ENCODE measurements at places on chromosomes 7 and 10.

DNA sequence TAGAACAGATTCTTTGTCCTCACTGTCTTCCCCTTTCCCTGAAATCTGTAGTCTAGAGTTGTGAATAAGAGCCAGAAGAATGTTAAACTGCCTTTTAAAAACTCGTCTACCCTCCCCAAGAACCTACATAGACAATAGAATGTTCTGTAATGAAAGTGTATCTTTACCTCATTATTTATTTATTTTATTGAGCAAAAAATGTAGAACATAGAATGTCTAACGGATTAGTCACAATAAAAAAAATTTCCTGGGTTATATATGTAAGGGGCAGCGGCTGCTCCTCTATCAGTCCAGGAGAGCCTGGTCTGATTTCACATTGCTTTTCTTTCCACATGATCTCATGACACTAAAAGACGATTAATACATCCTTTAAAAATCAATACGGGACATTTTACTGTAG lies 135.7 kb downstream of the SDK1 start:
- DNase-seq = no peak

GRCh38 chr10:112584276-112584675 lies 137.3 kb downstream of the VTI1A start:
- DNase-seq = no peak

- no peak for DNase-seq
These were observed 4.2 kb downstream of the STK32C start for GRCh38 chr10:132303361-132304115.

GRCh38 chr10:85213493-85213892 lies 885.1 kb downstream of the CCSER2 start:
- no peak for DNase-seq

- DNase-seq = no peak
These were observed 10.8 kb downstream of the PRPS1L1 start for GRCh38 chr7:18016547-18017444.

DNA sequence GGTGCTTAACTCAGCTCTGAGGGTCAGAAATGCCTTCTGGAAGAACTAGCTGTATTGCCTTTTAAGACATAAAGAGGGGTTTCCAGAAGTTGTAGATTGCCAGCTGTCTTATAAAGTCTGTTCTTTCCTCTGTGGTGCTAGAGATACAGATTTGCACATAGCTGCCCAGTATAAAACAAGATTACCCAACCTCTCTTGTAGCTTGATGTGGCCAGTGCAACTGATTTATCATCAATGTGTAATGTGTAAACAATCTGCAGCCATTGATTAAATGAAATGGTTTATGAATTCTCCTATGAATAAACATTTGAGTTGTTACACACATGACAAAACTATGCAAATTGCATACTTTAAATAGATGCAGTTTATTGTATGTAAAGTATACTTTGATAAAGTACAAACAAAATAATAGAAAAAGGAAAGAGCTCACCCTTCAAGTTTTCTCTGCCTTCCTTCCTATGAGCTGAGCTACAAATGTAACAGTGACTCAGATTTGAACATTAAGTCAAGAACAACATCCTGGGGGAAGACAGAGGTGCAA lies 195.2 kb downstream of the TMEM26 start:
- no peak for DNase-seq

DNA sequence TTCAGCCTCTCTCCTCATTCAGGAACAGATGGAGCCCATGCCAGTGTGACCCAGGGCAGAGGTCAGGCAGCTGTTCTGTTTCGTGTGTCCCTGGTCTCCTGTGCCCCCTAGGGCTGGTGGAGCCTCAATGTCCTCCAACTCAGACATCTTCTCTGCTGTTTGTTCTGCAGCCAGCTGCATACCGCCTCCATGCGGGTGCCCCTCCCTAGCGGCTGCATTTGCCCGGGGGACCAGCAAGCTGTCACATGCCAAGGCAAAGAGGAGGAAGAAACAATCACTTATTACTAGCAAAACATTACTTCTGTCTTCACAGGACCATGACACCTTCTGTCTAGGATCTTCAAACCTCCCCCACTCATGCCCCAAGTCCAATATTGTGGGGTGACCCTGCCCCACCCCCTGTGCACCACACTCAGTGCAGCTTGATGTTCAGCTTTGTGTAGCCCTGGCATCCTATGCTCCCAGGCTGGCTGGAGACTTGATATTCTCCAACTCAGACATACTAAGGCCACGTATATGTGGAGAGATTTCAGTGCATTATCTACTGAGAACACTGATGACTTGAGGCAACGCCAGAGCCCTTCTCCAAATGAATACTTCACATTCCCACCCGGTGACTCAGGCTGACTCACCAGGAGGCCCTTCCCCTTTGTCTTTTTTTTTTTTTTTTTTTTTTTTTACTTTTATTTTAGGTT lies 188.9 kb downstream of the SKIDA1 start:
- peak; percentile 33 for DNase-seq

GRCh38 chr7:54898659-54899340 lies 120.0 kb upstream of the EGFR start:
- no peak for DNase-seq

DNA sequence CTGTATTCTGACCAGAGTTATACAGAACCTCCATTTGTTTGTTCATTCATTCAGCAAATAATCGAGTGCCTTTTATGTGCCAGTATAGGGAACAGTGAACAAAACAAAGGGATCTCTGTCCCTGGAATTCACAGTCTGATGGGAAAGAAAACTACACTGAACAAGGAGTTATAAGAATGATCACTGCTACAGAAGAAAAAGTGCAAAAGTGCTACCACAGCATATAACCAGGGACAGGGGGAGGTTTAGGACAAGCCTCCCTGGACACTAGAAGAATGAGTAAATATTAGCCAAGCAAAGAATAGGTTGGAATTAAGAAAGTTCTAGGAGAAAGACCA lies 4.2 kb downstream of the CLDN12 start:
- DNase-seq = no peak

GRCh38 chr7:26153823-26154783 lies 2.1 kb downstream of the NFE2L3 start:
- no peak for DNase-seq

- DNase-seq = no peak
These were observed 123.7 kb downstream of the MPP7 start for GRCh38 chr10:28179006-28179742.

GRCh38 chr10:48389272-48389671 lies 82.8 kb downstream of the MAPK8 start:
- DNase-seq = no peak

GRCh38 chr7:4667776-4668509 lies 14.2 kb upstream of the FOXK1 start:
- DNase-seq = no peak

- DNase-seq = no peak
These were observed 149.2 kb downstream of the PLPP4 start for GRCh38 chr10:120606051-120606764.

DNA sequence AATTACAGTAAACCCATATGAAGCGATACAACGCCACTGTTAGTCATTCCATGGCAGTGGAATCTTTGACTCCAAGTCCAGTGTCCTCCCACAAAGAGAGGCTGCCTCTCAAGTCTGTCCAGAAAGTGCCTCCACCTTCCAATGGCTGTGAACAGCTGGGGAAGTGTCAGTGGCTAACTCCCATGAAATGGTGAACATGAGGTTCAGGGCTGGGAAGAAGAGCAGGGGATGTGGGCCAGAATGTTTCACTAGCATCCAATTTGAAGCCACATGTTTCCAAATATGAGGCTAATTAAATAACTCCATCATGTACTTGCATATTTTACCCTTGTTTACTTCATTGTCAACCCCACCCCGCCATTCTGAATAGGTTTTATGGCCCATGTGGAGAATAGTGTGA lies 53.1 kb upstream of the CHST15 start:
- DNase-seq = no peak

DNA sequence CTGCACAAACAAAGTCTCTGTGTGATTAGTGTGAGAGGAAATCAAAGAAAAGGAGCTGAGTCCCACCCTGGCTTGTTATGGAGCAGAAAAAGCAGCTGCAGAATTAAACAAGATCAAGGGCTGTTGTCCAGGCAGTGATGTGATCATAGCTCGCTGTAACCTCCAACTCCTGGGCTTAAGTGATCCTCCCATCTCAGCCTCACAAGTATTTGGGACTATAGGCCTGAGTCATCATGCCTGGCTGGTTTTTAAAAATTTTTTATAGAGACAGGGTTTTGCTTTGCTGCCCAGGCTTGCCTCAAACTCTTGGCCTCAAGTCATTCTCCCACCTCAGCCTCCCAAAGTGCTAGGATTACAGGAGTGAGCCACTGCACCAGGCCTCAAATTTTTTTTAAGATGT lies 88.9 kb downstream of the IPMK start:
- DNase-seq = no peak

DNA sequence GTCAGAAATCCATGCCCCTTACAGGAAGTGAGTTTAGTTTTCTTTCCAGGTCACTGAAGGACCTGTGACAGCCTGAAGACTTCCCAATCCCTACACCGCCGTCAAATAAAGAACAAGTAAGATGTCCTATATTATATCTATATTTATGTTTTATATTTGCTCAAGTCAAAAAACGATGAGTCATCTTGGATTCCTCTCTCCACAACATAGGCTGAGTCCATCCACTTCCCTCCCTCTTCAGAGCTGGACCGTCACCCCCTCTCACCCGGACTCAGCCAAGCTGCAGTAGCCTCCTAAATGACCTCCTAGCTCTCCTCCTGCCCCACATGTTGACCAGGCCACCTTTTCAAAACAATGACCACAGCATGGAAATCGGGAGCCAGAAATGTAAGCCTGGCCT lies 53.5 kb downstream of the GLI3 start:
- DNase-seq = no peak

DNA sequence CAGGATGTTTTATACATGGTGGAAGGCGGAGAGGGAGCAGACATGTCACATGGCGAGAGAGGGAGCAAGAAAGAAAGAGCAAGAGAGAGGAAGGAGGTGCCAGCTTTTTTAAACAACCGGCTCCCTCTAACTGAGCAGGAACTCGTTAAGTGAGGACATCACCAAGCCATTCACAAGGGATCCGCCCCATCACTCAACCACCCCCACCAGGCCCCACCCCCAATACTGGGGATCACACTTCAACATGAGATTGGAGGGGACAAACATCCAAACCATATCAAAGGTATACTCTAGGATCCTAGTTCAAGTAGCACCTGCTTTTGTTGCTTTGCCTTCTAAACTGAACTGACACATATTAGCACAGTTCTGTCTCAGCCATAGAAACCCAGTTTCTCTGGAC lies 141.9 kb upstream of the KLF14 start:
- DNase-seq = no peak

DNA sequence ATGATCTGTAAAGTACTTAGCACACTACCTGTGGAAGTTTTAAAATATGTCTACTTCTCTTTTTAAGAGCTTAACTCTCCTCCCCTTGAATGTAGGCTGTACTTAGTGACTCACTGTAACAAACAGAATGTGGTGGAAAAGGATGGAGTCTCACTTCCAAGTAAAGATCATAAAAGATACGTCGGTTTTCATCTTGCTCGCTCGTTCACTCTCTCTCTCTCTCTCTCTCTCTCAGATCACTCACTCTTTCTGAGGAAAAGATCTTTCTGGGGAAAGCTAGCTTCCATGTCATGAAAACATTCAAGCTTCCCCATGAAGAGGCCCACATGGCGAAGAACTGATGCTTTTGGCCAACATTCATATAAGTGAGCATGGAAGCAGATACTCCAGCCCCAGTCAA lies 5.5 kb downstream of the CHUK start:
- DNase-seq = no peak

DNA sequence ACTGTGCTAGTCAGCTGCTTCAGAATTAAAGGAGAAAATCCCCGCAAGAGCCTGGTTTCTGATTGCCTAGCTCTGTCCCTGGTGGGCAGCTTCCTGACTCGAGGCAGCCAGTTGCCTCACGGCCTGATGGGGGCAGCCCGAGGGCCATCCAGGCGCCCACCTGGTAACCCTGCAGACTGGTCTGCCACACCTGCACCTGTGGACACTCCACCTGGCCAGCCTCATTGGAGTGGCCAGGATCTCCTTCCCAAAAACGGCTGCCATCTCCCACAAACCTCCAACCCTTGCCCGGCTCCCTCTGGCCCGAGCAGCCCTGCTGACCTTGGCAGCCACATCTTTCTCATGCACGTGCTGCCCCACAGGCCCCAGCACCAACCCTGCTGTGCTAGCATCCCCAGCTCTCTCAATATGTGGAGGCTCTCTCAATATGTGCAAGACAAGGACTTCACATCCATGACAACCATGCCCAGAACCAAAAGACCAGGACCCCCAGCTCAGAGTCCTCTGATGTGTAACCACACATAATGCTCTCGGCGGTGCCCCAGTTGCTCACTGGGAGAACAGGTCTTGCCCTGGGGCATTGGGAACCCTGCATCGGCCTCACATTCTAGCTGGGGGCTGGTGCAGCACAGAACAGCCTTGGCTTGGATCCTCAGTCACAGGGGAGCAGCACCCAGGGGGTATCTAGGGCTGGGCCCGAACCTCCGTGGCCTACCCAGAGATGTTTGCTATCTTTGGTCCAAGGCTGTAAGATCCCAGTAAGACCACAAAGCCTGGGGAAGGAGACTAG lies 14.6 kb downstream of the DRGX start:
- no peak for DNase-seq

- DNase-seq = peak; percentile 44
These were observed 45.3 kb upstream of the CDK1 start for GRCh38 chr10:60732807-60733516.

GRCh38 chr10:89214566-89215165 lies 7.5 kb upstream of the CH25H start:
- no peak for DNase-seq

- DNase-seq = no peak
These were observed 333.7 kb downstream of the GFRA1 start for GRCh38 chr10:115939101-115939854.

GRCh38 chr7:22005151-22005550 lies 59.5 kb upstream of the CDCA7L start:
- no peak for DNase-seq

GRCh38 chr10:69317626-69318105 lies 39.4 kb downstream of the HK1 start:
- no peak for DNase-seq

GRCh38 chr10:110352930-110353243 lies 48.2 kb upstream of the SMNDC1 start:
- no peak for DNase-seq

- no peak for DNase-seq
These were observed 104.9 kb downstream of the CDK14 start for GRCh38 chr7:90701021-90701420.

GRCh38 chr7:75968561-75969001 lies 25.8 kb downstream of the TMEM120A start:
- DNase-seq = no peak
